NB4 (cell line): ENCODE measurements at places on chromosomes 12 and 14.

DNA sequence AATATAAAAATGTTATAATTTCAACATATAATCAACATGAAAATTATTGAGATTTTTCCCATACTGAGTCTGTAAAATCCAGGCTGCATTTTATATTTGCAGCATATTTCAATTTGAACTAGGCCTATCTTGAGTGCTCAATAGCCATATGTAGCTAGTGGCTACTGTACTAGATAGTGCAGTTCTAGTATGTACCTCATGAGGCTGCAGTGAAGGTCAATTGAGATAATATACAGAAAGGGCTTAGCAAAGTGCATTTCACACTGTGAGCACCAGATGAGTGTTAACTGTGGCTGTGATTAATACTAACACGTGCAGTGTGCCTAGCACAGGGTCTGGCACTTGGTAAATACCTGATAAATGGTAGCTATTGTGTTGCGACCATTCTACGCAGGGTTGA is 5.4 kb upstream of the SLC22A17 start:
- no peak for DNase-seq

DNA sequence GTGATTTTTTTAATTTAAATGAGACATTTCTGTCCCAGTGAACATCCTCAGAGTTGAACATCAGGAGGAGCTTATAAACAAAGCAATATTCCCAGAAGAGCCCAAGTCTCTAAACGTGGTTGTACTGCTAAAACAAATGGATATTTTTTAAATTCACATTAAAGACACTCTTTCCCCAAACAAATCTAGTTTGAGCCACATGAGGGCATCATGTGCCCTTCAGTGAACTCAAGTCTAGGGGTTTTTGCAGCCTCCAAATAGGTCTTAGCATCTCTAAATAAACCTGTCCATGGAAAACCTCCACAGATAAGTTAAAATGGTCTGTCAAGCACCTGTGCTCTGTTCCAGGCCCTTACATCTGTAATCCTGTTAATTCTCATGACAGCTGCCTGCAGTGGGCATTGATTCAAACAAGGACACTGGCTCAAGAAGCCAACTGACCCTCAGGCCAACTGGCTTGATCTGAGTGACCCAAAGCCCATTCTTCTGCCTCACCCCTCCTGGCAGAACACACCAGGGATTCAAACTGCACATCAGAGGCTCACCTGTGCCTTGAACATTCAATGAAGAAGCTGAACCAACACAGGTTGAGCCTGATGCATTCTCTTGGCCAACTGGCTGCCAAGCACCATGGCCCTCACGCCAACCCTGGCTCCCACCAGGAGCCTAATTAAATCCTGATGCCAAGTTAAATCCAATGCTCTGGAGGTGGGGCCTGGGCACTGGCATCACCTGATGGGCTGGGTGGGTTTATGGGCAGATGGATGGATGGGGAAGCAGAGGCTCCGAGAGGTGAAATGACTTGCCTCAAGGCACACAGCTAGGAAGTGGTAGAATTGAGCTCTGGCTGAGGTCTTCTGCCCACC is 8.6 kb downstream of the ISCU start:
- DNase-seq, result peak; percentile 70

- DNase-seq, result no peak
Measured at GRCh38 chr12:94745562-94745961, 95.2 kb upstream of the TMCC3 start.

DNA sequence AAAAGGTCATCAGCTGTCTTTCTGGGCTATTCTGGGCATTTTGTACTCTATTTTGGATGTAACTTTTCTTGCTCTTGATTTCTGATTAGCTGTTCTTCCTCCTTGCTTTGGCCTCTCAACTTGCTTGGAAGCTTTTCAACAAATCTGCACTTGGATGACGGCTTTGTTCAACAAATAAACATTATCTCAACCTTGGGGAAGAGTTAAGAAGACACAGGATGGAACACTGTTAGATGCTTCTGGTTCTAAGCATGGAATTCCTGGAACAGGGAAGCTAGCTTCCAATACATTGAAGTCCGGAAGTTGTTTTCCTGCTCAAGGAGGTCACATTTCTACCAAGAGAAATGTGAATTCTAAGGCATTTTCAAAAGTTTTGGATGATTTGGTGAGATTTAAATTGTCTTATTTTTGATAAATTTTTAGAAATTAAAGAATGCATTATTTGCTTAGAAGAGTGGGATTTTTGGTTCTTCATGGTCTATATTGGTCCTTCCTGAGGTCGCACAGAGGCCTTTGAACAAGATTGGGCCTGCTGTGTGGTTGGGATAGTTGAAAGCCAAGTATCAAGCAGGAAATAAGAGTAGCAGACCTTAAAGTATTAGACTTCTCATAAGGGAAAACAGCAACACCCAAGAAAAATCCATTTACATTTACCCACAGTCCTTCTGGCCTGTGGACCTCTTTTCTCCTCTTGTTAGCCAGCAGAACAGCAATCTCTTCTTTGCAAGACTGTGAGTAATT is 59.2 kb downstream of the PPFIBP1 start:
- DNase-seq, result no peak

GRCh38 chr14:54486685-54487084 is 2.1 kb downstream of the GMFB start:
- peak; percentile 58 for DNase-seq

DNA sequence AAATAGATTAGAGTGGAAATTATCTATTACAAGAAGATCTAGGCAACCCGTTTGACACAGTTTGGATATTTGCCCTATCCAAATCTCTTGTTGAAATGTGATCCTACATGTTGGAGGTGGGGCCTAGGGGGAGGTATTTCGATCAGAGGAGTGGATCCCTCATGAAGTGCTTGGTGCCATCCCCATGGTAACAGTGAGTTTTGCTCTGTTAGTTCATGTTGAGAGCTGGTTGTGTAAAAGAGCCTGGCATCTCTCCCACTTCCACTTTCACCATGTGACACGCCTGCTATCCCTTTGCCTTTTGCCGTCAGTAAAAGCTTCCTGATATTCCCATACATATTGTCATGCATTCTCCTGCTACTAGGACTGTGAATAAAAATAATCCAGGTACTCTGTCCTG is 66.4 kb upstream of the FLRT2 start:
- no peak for DNase-seq

DNA sequence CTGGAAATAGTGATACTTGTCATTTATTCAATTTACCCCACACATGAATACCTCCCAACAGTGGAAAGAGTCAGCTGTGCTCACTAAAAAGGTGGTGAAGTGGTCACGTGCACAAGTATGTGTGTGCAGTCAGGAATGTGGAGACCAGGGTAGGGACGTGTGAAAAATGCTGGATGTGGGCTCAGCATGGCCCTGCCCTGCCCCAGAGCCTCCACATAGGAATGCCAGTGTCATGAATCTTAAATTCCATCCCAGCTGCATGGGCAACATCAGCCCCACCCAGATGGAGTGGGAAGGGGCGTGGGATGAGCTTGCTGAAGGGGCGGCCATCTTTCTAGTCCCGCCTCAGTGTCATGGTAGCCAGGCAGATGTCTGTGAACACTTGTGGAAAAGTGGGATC is 87.7 kb downstream of the C12orf75 start:
- DNase-seq, result no peak

DNA sequence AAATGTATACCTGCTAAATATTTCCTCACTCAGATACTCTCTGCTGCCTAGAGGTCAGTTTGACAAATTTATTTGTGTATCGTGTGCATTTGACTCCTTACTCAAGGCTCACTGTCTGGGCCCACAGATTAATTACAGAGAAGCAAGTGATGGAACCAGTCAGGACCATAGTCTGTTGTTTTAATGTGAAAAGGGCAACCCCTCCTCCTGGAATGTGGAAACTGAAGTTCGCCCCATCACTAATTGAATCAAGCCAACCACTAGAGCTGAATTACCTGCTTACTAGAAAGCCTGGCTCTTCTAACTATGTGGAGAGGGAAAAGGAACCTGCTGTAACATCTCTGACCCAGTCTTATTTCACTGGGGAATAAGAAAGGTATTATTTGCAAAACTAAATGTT is 199.9 kb upstream of the KRR1 start:
- no peak for DNase-seq

GRCh38 chr12:25583545-25583944 is 30.5 kb upstream of the LMNTD1 start:
- DNase-seq, result no peak

GRCh38 chr14:68404146-68404527 is 388.7 kb downstream of the ZFP36L1 start:
- DNase-seq, result no peak

GRCh38 chr12:5201554-5202218 is 158.0 kb downstream of the KCNA5 start:
- DNase-seq, result no peak

GRCh38 chr12:53402871-53403270 is 20.8 kb upstream of the AMHR2 start:
- DNase-seq, result no peak

- no peak for DNase-seq
Measured at GRCh38 chr14:34174973-34175372, 224.1 kb upstream of the EGLN3 start.

DNA sequence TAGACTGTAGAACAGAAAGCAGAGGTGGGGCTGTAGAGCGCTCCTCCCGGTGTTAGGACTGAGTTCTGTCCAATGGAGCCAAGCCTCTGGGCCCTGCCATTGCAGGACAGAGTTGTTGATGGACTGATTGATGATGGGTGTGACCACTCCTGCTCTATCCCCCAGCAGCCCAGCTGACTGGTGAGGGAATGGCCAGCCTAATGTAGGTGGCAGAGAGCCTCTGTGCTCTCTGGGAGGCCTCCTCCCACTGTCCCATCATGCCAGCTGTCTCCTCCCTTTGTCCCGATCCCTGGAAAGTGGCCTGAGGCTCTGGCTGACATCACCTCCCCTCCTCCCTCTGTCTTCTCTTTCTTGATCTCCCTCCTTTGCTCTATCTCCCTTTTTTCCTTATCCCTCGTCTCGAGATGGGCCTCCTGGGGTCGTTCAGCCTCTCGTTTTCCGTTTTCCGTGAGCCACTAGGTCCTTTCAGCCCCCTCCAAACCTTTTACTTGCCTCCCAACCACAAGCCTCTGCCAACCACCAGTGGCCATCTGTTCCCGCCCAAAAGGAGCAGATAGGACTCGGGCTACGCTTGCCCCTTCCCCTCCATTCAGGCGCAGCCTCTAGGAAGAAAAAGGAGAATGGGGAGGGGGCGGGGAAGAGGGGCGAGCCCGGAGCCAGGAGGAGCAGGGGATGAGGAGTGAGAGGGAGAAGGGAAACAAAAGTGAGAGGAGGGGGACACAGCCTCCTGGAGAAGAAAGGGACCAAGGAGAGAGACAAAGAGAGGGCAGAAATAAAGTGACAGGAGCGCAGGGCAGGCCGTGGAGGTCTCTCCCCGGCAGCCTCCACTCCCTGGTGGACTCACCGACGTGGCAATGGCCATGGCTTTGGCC is 572 bp downstream of the EFS start:
- DNase-seq, result no peak

DNA sequence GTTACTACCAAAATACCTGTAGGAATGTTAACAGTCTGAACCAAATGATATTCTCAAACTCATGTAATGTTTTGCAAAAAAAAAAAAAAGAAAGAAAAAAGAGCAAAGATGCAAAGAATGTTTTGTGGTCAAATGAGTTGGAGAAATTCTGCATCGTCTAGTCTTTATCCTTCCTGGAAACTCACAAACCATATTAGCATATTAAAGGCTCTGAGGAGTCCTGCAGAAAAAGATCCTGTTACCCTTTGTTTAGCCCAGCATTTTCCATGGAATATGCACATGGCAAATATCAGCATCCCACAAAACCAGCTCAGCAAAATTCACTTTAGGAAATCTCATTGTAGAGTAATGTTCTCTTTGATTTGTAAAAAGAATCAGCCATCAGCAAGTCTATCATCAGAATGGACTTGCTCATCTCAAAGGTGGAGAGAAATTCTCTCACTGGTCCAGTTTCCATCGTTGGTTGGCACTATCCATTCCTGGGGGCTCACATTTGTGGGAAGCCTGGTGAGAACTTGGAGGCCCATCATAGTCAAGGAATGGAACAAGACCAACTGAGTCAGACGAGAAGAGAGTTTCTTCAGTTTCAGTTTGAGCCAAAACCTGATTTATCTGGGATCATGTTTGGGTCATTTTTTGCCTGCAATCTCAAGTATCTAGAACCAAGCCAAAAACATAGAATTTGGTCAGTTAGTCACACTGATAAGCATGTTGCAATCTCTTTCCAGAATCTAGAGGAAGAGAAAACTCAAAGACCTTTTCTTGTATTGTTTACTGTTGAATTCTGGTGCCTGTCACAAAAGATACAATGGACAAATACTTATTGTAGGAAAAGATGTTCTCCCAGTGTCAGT is 129.8 kb downstream of the TBX5 start:
- DNase-seq, result no peak

DNA sequence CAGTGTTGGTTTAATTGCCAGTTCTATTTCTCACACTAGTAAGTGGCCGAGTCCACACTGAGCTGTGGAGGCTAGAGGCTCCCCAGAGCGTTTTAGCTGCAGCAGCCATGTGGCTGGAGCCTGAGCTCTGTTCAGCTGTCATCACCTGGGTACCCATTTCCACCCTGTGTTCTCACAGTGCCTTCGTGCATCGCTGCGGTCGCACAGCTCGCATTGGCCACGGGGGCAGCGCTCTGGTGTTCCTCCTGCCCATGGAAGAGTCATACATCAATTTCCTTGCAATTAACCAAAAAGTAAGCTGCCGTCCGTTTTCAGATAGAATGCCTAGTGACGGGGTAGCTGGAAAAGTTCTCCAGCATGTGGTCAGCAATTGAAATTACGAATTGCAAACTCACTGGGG is 15.7 kb downstream of the DDX55 start:
- DNase-seq, result no peak

DNA sequence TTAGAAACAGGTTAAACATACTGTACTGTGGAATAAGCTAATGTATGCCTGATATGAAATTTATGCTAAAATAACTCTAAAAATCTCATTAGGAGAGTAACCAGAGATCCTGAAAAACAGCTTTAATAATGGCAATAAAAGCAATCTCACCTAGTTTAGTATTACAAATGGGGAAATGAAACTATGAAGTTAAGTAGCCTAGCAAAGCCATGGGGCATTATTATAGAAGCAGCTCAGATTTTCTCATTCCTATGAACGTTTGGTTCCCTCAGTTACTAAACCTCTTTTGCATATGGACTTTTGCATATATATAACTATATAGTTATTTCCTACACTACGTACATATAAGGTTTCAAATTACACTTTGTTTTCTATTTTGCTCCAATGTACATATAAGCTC is 25.0 kb upstream of the APPL2 start:
- DNase-seq, result no peak

DNA sequence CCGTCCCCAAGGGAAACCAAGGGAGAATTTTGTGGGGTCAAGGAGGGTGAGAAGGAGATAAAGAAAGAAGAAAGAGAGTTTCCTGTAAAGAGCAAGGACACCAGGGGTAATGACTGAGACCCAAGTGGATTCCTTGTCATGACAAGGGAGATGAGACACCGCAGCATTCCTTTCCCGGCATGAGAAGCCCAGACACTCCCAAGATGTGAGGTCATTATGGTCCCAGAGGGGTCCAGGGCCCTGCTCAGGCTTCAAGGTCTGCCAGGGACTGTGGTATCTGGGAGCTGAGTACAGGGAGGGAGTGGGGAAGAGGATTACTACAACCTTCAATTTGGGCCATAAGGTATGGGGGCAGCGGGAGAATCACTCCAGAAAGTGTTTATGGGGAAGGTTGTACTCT is 58.1 kb downstream of the SPTB start:
- no peak for DNase-seq
